Activated T-cell treated with anti-CD3 and anti-CD28 coated beads, Interleukin-2, amount 50 U/mL, for 72 hours (primary cell): ENCODE measurements at places on chromosomes 5 and 9. TPM values are rescaled to one million over a fixed set of nuclear protein-coding genes. Genes with fewer than 3 reads are reported as not detected.

The ZMYND19 gene
- 34.5 TPM for total RNA-seq

- H3K27ac ChIP-seq: no peak overlapping the region
- no peaks in the 10 kb centered on the region for H3K4me1 ChIP-seq
- no peaks in the 10 kb centered on the region for H3K27me3 ChIP-seq
- H3K36me3 ChIP-seq: no peaks in the 10 kb centered on the region
- DNase-seq: no peak
- H3K4me3 ChIP-seq: no peak overlapping the region
Observed at GRCh38 chr5:97797994-97798451, 615.0 kb upstream of the RIOK2 start.

DNA sequence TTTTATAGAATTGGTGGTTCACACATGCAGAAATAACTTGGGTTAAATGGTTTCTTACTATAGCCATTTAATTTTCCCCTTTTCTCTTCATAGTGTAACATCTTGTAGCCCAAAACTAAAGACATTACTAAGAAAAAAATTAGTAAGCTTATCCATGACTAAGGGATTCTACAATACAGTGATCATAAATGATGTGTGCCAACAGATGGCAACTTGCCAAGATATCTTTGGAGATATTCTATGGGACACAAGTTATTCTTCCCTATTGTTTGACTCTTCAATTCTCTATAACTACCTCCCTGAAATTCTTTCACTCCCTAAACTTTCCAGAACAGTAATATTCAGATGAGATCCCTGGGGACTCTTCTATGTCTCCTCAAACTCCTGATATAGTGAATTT lies 580.6 kb downstream of the PTPRD start:
- no peak for DNase-seq
- no peaks in the 10 kb centered on the region for H3K36me3 ChIP-seq
- no peaks in the 10 kb centered on the region for H3K27me3 ChIP-seq
- H3K4me1 ChIP-seq: no peaks in the 10 kb centered on the region

GRCh38 chr9:78775696-78776295 lies 478.9 kb downstream of the PSAT1 start:
- H3K27me3 ChIP-seq: no peaks in the 10 kb centered on the region
- H3K36me3 ChIP-seq: no peaks in the 10 kb centered on the region
- H3K4me1 ChIP-seq: no peaks in the 10 kb centered on the region
- no peak overlapping the region for H3K4me3 ChIP-seq
- H3K27ac ChIP-seq: no peak overlapping the region
- no peak for DNase-seq

DNA sequence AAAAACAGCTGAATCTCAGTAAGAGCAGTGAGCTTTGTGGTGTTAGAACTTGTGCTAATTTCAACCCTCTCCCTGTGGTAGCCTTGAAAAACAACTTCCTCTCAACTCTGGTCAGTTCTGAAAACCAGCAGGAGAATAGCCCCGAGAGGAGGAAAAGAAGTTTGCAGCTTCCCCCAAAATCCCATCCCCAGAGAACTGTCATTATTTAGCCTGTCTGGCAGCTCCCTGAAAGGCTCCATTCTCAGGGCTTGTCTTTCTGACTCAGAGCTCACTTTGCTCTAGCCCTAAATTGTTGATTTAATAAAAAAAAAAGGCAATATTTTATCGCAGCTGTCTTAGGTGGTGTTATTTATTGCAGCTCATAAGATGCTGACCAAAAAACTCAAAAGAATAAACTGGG lies 11.4 kb upstream of the SLC45A2 start:
- no peak overlapping the region for H3K27ac ChIP-seq
- H3K4me3 ChIP-seq: no peak overlapping the region
- H3K36me3 ChIP-seq: no peaks in the 10 kb centered on the region
- H3K27me3 ChIP-seq: no peaks in the 10 kb centered on the region
- H3K4me1 ChIP-seq: peaks cover 24% of the 10 kb centered on the region
- no peak for DNase-seq

The SOX30 gene
- 0.34 TPM for total RNA-seq

The TSSK1B gene
- not detected for total RNA-seq

GRCh38 chr5:122126756-122127321 lies 2.5 kb upstream of the ZNF474 start:
- H3K4me1 ChIP-seq: no peaks in the 10 kb centered on the region
- no peaks in the 10 kb centered on the region for H3K36me3 ChIP-seq
- H3K27me3 ChIP-seq: no peaks in the 10 kb centered on the region

DNA sequence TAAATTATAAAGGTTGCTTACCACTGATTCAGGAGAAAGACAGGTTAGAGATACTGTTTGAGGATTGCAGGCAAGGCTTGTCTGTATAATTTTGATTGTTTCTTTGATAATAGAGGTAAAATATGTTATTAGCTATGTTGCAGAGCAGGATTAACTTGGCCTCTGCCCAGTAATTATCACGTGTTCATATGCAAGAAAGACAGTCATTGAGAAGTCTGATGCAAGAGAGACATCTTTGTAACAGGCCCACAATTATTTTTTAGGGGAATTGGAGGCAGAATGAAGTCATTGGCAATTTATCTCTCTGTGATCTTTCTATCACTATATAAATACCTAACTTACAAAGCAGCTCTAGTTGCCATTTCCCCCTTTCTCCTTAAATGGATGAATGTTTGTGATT lies 46.0 kb downstream of the SLC44A1 start:
- H3K4me3 ChIP-seq: no peak overlapping the region
- no peaks in the 10 kb centered on the region for H3K36me3 ChIP-seq
- H3K27me3 ChIP-seq: no peaks in the 10 kb centered on the region
- H3K27ac ChIP-seq: no peak overlapping the region
- H3K4me1 ChIP-seq: peaks cover 12% of the 10 kb centered on the region

The GGTA1 gene
- not detected for total RNA-seq
